ENCODE measurements at places on chromosomes 6 and 20.

DNA sequence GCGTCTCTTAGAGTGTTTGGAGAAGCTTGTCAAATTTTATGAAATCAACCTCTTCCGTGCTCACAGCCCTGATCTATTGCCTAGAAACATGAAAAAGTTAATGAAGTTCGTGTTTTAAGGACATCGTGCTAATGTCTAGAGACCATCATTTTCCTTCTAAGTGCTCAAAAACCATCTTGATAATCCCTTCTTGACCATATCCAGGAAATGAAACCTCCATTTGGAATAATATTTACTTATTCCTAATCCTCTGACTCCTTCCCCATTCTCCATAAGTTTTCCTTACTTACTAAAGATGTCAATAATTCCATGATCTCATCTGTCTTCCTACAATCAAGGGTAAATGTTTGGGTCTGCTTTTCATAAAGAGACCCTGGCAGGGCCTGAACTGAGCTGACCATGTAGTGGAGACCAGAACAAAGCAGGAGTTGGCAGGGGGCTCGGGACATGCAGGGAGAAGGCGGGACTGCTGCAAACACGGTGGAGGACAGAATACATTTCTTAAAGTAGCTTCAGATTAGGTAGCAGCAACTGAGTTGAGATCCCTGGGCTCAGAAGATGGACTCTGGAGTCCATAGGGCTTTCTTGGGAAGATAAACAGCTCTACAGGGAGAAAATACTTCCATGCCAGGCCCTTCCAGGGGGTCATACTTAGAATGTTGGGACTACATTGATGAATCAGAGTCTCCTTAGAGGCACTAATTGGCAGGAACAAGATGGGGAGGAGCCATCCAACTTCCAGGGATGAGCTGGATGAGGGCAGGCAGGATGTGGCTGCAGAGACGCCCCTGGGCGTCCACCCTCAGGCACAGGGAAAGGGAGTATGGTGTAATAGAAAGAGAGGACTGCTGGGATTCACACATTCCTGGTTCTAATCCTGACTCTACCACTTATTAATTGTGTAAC lies 100.7 kb downstream of the RIN2 start:
- DNase-seq: no peak

DNA sequence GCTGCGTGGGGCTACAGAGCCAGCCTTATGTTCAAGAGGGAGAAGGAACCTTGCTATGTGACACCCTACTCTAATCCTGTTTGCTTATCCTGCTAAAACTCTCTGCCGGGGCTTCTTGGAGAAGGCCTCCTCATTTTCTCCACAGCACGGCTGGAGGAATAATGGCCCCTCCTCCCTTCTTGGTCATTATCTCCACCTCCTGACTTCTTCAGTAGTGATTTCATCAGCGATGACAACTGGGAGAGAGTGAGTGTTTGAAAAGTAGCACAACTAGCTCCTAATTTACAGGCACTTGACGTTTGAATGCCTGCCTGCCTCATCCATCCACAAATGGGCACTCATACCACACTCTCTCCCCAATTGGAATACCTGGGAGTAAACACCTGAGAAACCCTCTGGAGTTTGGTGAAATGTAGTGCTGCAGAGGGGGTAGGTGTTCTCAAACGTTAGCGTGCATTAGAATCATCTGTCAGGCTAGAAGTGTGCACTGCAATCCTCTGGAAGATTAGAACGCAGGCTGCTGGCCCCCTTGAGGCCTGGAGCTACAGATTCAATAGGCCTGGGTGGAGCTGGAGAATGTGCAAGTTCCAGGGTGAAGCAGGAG lies 148.5 kb downstream of the FOXC1 start:
- no peak for DNase-seq

DNA sequence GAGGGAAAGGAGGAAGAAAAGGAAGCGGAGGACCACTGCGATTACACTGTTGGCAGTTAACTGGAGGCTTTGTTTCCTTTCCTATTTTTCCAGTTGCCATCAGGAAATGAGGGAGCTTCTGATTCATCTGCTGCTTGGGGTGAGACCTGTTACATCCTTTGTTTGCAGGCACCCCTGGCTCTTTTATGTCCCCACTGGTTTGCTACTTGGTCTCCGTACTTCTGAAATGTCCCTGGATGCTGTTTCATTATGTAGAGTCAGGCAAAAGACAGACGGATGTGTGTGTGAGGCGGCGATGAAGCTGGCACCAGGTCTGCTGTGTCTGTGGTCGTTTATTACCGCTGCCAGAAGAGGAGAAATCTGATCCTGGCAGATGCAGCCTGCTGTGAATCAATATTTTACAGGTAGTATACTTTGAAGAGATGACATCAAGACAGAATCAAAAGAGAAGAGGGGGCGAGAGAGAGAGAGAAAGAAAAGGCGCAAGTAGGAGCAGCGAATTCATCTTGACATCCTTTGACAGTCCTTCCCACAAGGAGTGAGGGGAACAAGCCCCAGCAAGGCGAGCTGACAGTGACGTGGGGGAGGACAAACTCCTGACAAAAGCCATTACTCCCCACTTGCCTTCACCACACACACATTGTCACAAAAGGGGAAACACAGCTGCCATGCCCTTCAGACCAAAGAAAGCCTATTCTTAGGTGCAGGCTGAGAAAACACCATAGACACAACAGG lies 145.9 kb upstream of the FBXL4 start:
- no peak for DNase-seq

GRCh38 chr6:20291764-20292580 lies 79.7 kb upstream of the MBOAT1 start:
- DNase-seq: no peak

DNA sequence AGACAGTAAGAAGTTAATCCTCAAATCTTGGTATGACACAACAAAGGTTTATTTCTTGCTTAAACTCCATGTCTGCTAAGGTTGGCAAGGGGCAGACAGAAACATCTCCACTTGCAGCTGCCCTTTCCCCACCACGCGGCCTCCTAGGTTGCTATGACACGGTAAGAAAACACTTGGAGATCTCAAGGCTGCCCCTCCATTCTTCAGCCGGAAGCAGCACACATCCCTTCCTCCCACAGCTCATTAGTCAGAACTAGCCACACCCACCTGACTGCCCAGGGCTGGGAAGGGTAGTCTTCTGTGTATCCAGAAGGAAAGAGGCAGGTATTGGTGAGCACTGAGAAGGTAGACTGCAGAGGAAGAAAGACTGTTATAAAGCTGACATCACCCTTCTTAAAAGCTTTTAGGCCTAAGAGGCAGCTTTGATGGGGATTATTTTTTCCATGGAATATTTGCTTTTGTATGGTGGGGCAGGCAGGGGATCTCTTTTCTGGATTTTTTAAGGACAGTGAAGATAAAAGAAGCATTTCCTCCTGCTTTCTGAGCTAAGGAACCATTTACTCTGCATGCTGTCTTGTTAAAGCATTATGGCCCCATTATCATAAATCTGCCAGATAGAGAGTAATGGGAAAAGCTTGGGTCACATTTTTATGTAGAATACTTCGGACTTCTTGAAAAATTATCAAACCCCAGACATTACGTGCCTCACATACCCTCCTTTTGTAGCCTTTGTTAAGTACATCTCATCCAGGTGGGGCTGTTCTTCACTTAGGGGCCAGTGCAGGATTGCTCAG lies 41.6 kb downstream of the MRAP2 start:
- DNase-seq: no peak

- DNase-seq: no peak
Observed at GRCh38 chr6:158744986-158745430, 74.2 kb downstream of the EZR start.

- DNase-seq: no peak
Observed at GRCh38 chr20:59018817-59019216, 412 bp upstream of the TUBB1 start.

DNA sequence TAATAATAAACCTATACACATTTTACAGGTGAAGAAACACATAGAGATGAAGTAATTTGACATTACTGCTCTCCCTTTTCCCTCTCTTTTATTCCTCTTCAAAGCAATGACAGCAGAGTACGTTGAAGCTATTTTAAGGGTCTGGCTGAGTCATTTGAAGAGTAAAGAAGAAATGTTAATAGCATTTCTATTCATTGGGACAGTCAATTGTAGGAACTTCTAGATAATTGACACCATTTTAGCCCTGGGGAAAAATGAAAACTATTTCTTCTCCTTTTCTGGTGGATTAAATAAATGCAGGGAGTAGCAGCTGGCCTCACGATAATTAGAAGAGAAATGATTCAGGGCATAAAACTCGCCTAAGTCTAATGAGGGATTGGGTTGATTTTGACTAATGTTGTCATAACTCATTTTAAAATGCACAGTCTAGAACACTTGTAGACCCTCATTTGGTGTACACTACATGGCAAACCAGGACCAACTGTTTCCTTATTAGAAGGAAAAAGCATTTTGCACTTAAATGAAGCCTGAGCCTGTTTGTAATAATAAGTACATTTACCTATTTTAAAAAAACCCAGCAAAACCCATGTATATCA lies 48.1 kb downstream of the RIPOR2 start:
- no peak for DNase-seq

DNA sequence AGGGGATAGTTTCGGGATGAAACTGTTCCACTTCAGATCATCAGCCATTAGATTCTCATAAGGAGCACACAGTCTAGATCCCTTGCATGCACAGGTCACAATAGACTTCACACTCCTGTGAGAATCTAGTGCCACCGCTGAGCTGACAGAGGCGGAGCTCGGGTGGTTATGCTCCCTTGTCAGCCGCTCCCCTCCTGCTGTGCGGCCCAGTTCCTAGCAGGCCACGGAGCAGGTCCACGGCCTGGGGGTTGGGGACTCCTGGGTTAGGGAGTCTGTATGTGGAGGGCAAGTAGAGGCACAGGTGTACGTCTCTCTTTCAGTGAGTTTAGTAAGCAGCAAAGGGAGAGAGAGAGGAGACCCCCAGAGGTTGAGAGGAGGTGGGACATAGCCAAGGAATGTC lies 30.5 kb upstream of the MDFI start:
- DNase-seq: no peak

DNA sequence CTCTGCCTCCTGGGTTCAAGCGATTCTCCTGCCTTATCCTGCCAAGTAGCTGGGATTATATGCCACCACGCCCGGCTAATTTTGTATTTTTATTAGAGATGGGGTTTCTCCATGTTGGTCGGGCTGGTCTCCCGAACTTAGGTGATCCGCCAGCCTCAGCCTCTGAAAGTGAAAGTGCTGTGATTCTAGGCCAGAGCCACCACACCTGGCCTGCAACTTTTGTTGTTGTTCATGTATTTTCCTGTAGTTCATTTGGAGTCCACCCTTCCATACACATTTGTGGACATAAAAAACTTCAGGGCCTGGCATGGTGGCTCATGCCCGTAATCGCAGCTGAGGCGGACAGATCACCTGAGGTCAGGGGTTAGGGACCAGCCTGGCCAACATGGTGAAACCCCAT lies 14.5 kb downstream of the HSPA1B start:
- no peak for DNase-seq

DNA sequence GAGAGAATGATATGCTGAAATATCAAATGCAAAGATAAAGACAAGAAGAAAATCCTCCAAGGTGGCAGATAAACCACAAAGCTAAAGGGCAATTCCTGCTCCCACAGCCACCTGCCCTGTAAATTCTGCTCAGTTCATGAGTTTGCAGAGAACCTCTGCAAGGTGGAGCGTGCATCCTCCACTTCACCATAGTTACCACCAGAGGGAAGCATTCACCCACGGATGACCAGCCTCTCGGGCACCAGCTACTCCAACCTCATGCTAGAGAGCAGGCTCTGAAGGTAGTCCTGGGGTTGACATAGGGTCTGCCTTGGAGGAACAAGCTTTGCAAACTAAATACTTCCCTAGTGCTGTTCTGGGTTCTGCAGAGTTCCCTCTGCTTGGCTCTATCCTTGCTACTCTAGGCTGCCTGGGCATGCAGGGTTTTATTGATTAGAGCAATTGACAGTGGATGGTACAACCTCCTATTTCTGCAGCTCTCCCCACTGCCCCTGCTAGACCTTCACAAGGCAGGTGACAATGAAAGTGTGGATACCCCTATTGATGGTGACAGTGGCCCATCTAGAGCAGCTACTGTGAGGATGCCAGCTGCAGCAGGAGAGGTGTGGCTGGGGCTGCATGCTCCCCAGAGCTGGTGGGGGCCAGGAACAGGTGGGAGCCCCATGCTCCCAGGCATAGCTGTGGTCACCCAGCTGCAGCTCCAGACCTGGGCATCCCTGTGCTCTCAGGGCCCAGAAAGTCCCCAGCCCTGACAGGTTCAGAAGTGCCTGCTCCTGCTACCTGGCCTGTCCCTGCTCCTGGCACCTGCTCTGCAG lies 51.1 kb downstream of the GGTLC1 start:
- DNase-seq: no peak

- DNase-seq: no peak
Observed at GRCh38 chr20:10675450-10675848, 1.6 kb upstream of the JAG1 start.

DNA sequence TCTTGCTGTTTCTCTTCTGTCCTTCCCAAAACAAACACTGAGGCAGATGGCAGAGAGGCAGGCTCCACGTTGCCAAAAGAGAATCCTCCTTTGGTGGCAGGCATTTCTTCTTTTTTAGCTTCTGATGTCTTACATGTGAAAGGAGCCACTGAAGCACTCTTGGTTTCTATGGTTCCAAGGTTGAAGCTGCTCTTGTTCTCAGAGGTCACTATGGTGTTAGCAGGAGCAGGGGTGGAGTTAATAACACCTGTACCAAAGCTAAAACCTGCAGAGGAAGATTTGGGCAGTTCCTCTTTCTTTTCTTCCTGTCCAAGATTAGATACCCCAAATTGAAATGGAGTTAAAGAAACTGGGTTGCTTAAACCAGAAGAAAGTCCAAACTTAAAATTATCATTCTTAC lies 28.8 kb downstream of the FAM8A1 start:
- DNase-seq: no peak

DNA sequence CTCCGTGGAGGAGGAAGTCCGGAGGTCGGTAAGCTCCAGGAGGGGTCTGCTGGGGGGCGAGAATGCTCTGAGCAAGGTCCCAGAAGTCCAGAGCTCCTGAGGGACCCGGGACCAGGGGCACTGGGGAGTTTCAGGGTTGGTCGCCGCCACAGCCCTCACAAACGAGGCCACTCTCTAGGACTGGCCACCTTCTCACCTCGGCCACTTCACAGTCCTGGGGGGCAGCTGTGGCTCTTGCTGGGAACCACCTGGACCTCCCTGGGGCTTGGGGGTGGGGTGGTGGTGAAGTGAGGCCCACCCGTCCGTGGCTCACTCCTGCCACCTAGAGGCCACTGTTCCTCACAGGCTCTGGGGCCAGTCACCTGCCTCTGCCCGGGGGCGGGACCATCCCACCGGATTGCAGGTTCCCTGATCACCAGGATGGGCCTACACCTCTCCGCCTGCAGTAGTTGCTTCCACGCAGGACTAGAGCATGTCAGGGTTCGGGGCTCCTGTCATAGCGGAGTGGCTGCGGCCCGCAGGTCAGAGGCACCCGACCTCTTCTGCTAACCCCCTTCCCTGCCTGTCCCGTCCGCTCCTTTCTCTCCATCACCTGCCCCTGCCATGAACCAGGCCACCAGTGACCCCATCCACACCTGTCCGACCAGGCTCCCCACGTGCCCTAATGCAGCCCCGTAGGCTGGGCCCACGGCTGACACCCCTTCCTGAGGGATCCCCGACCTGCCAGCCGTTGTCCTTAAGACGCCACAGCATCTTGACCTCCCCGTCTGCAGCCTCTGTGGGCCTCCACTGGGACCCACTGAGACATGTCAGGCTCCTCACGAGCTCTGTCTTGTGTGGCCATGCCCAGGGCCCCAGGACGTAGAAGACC lies 5.1 kb upstream of the TCEA2 start:
- no peak for DNase-seq

- no peak for DNase-seq
Observed at GRCh38 chr20:32474967-32475811, 109.9 kb downstream of the NOL4L start.

- DNase-seq: no peak
Observed at GRCh38 chr20:44448753-44449546, 26.7 kb upstream of the TTPAL start.

GRCh38 chr6:34237316-34237721 lies 646 bp downstream of the HMGA1 start:
- no peak for DNase-seq

All from vagina (tissue), 2 donors.